ENCODE measurements at places on chromosomes 7 and 10.

DNA sequence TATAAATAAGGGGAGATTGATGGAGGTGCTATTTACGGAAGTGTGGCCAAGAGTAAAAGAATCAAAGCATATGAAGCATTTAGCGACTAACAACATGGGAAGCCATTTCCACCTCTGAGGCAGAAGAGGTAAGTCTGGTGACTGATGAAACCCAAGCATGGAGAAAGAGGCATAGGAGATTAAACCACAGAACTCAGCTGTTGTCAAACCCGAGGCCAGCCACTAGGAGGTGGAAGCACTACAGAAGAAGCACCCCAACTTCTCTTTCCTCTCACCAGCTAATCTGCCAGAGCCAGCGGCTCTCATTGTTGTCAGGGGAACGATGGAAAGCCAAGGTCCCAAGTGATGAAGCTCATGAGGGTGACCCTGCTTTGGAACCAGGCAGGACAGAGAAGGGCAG is 19.6 kb upstream of the CNTNAP2 start:
- DNase-seq: no peak

DNA sequence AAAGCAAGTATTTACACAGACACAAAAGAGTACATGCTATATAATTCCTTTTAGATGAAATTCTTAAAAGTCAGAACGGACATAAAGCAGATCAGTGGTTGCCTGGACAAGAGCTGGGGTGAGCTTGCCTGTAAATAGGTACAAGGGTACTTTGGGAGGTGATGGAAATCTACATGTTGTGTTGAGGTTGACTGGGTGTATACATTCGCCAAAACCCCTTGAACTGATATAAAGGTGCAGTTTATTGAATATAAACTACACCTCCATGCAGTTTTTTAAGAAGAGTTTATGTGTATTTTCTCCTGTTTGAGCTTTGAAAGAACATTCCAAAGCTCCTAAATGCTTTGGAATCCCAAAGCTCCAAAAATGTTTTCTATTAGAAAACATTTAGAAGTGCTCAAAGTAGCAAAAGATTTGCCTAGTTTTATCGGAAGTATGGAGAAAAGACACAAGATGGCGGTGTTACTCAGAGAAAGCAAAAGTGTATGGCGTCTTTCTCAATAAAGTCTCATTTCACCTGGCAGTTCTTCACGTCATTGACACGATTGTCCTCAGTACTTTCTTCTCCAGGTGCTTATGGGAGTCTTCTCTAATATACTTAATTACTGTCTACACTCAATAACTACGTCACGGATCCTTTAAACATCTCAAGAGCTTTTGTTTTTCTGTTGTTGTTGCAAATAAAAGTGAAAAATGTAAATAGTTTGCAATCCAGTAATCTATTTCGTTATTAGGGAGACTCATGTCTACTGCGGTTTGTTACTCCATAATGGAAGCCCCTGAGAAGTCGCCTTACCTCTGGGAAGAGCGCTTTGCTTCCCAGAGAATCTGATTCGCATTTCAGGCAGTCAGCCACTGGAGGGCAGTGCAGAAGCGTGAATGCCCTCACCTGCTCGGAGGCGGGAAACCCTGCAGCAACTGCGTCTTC is 14.7 kb upstream of the SEC61G start:
- peak; percentile 78 for DNase-seq

DNA sequence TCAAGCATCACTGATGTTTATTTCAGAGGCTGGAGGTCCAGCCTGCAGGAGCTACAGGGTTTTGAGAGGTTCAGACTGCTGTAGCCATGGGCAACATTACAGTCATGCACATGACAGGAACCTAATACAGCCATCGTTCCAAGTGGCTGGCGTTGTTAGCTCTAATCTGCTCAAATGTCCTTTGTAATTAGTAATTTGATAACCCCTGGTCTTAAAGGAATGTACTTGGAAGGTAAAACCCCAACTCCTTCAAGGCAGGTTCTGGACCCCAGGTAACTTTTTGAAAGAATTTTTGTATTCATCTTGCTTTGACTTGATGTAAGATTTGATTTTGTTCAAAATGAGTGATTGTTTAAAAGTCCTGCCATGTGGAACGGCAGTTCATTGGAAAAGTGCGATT is 34.7 kb upstream of the FOXI2 start:
- DNase-seq: no peak

- no peak for DNase-seq
Observed at GRCh38 chr7:27142580-27143022, 880 bp downstream of the HOXA5 start.

- DNase-seq: no peak
Observed at GRCh38 chr7:22008683-22009082, 63.0 kb upstream of the CDCA7L start.

- peak; percentile 72 for DNase-seq
Observed at GRCh38 chr10:60282771-60283353, 106.8 kb downstream of the ANK3 start.

GRCh38 chr10:123841115-123841514 is 50.5 kb downstream of the CPXM2 start:
- no peak for DNase-seq

GRCh38 chr7:115066634-115067033 is 144.7 kb downstream of the MDFIC start:
- DNase-seq: no peak

DNA sequence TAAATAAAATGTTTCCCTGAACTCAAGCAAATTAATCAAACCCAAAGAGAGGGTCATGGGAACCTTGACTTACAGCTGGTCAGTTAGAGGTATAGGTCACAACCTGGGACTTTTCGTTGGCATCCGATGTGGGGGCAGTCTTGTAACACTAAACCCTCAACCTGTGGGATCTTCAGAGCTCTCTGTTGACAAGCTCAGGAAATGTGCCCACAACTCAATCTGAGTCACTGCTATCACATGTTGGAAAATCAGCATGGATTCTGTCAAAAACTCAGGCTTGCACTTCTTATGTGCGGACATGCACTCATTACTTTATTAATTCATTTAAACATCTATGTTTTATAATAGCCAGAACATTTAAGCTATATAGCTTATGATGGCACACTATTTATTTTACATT is 424.6 kb upstream of the SORCS1 start:
- DNase-seq: no peak

- no peak for DNase-seq
Observed at GRCh38 chr7:3070908-3071307, 27.2 kb upstream of the CARD11 start.

DNA sequence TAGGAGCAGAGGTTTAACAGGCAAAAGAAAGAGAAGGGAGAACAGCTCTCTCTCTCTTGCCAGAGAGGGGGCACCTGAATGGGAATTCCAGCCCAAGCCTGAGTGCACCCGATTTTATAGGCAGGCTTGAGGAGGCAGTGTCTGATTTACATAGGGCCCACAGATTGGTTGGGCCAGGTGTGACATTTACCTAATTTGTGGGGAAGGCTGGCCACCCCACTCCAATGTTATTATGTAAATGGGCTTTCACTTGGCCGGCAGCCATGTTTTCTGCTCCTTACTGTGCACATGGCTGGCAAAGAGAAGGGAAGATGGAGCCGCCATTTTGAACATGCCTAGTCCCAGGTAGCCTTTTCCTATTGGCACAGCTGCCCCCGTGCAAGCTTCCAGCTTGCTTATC is 735.5 kb upstream of the AUTS2 start:
- DNase-seq: no peak
